Stimulated activated CD8-positive, alpha-beta memory T cell treated with anti-CD3 and anti-CD28 coated beads, Interleukin-15, amount 100 ng/mL, for 24 hours (primary cell): ENCODE measurements at places on chromosomes 2 and 18.

DNA sequence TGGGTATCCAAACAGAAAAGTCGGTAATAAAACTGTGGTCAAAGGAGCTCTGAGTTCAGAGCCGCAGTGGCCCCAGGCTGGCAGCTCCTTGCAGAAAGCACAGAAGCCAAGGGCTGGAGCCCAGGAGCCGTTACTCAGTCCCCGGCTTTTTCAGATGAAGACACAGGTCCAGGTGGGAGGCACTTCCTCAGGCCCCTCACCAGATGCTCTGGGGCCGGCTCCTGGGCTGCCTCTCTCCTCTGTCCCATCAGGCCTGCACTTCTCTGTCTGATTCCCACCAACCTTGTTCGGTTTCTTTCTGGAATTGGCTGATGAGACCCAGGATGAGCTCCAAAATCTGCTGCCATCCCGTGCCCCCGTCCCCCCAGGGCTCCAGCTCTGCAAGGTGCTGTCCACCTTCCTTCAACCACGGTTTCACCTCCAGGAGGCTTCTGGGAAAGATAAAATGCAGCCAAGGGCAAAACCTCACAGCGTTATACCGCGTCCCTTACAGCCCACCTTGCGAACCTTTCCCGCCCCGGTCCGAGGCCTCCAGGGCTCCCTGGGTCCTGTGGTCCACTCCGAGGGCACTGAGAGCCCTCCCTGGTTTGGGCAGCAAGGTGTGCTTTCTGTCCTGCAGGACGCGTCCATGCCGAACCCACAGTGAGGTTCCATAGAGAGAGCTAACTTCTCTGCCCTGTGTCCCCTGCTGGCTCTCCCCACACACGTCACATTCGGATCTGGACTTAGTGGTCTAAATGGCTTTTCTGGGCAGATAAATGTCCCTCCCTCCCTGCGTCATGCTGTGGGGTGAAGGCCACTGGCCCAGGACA is 102.9 kb downstream of the TPO start:
- DNase-seq: no peak

GRCh38 chr18:60534538-60534937 is 162.0 kb upstream of the MC4R start:
- DNase-seq: no peak

GRCh38 chr2:61421611-61422010 is 49.3 kb downstream of the USP34 start:
- DNase-seq: no peak

GRCh38 chr2:39266139-39266805 is 22.5 kb upstream of the CDKL4 start:
- DNase-seq: no peak

- DNase-seq: no peak
These were observed 187.7 kb upstream of the CXCR4 start for GRCh38 chr2:136305517-136306192.

DNA sequence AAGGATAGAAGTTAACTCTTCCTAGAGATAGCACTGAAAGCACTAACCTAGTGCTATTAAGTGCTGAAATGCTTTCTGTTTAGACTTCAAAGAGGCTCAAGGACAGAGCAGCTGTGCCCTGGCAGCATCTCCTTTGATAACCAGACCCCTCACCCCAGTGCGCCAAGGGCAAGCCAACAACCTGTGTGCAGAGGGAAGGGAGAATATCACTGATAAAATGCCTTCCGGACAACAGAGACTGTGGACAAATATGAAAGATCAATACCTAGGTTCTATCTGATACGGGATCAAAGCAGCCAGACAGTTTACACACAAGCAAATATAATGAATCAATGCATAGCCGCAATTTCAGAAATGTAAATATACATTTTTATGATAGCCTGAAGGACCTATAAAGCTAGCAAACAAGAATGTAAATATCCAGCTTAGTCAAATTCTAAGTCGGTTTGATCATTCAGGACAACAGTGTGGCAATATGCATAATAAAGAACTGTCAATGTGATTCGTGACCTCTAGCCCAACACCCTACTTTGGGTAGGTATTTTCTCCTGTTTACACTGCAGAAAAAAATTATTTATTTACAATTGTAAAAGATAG is 91.8 kb upstream of the RFX8 start:
- no peak for DNase-seq

- DNase-seq: no peak
These were observed 413.8 kb upstream of the MEX3C start for GRCh38 chr18:51611326-51611725.

DNA sequence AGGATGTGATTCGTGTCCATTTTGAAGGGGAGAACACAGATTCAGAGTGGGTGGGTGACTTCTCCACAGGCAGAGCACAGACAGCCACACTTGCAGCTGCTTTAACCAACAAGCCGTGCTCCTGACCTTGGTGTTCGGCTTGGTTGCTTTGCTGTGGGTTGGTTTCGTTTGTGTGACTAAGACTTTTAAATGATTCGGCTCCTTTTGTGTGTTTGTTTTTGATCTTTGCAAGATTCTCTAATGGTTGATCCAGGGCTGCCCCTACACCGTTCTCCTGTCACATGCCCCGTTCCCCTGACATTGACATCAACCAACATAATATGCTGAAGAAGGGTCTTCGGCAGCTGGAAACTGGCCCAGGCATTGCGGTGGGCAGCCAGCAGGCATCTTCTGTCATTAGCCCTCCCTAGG is 95.9 kb upstream of the MBOAT2 start:
- no peak for DNase-seq

DNA sequence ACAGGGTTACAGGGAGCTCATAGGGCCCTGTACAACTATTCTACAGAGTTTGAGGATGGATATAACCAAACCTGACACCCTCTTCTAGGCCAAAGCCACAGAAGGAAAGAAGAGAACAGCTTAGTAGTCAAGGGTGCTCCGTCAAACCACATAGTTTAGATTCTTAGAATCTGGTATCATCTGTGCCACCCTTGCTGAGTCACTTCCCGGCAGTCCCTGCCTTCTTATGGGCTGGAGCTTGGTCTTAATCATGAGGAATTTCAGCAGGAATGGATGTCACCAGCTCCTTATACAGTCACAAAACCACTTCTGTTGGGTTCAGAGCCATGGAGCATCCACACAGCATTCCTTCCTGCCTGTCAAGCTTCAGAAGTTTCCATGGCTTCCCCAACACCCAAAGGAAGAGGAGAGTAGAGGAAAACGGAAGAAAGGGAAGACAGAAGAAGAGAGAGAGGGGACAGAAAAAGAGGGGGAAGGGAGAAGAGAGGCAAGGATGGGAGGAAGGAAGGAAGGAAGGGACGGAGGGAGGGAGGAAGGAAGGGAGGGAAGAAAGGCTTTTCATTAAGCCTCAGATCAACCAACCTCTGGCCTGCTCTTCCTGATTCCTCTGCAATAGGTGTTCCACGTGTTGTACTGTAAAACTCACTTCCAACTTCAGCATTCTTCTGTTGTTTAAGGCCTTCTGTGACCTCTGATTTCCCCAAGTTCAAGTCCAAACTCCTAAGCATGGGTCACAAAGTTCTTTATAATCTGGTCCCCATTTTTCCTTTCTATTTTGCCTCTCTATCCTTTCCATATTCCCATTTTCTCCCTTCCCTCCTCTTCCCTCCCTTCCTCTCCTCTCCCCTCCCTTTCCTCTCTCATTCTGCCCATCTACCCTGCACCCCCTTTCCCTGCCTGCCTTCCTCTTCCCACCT is 246.1 kb upstream of the TNP1 start:
- DNase-seq: no peak

DNA sequence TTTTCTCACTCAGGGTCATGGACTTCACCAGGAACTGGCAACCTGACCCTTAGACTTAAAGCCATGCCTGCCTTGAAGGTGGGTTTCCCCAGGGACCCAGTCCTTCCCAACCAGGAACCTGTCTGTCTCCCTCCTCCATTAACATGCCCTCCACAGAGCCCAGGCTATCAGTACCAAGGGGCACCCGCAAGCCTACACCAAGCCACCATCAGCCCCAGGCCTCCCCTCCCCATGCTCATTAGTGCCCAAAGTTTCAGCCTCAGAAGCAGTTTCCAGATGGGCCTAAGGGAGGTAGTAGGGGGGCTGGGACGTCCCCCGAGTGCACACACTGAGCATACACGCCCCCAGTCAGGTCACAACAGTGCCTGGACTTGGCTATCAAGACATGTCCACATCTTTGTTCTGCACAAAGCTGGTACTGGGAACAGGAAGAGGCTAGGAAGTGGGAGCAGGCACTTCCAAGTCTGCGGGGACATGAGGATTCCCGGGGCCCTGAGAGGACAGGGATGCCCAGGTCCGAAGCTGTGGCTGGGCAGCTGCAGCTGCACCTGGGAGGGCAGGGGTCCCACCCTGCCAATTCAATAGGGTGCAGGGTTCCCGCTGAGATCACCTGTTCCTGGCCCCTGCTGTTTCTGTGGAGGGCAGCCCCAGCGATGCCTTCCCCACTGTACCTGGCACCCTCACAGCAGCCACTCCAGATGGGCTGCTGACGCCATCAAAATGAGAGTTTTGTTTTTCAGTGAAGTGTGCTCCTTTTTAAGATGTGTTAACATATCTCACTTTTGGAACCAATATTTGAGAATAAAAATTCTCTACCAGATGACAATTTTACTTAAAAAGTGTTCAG is 731.4 kb downstream of the NR4A2 start:
- DNase-seq: no peak

DNA sequence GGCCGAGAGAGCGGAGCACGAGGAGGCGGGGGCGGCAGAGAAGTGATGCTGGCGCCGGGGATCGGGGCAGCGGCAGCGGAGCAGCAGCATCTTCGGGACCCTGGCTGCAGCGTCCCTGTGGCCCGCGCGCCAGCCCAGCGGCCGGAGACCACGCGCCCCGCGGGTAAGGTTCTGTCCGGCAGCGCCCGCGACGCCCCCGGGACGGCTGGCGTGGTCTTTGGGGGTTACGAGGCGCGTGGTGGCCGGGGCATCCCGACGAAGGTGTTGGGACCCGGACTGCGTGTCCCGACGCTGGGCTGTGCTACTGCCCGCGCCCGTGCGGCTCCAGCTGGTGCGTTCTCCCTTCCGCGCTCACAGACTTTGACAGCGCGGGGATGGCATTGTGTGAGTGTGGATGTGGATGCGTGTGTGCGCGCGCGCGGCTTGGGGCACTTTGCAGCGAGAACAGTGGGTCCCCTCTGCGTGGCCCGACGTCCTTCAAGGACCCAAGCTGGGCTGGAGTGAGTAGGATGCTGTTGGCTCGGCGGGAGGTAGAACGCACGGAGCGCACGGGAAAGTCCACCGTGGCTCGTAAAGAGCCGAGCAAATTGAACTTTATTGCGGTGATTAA is 405.0 kb downstream of the XIRP2 start:
- DNase-seq: no peak

DNA sequence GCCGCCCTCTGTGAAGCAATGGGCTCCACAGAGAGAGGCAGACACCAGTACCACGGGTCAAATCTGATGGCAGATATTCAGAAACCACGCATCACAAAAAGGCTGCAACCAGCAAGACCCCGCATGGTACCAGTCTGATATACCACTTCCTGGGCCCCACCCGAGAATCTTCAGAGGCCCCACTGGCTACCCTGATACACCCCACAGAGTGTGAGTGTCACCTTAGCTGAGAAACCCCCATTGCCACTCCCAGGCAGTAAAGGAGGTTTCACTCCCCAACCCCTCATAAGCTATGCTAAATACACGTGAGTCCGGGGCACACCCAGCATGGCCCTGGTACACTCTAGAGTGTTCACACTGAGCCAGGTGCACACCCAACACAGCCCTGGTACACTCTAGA is 160.0 kb downstream of the EIPR1 start:
- DNase-seq: no peak

DNA sequence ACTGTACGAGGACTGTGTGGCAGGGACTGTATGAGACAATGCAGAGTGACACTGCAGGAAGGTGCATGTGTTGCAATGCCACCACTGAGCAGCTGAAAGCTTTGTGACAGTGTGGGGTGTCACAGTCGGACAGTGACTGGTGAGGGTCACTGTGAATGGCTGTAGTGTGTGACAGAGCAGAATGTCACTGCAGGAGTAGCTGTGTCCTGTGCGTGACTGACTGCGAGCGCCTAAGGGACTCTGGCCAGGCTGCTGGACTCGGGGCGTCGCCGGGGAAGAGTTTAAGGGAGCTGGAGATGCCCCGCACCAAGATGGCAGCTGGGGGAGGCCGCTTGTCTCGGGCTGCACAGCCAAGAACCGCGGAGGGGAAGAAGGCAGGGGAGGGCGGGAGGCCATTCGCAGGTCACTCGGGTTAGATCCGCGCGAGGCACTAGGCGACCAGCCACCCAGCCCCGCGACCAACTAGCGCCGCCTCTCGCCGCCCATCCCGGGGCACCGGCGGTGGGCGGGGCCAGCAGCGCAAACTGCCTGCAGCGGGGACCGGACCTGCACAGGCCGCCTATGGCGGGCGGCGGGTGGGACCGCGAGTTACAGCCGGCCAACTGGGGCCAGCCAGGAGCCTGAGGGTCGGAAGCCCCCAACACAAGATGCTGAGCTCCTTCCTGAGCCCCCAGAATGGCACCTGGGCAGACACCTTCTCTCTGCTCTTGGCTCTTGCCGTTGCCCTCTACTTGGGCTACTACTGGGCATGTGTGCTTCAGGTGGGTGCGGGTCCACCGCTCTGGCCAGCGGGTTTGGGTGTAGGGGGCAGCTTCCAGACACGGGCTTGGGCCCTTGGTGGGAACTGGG is at the start of gene ABHD1:
Gene ABHD1 (plus strand): TSS at position 514 of the 849 bp plus-strand sequence. CDS start 134 bp downstream, at position 648.
- peak; percentile 37 for DNase-seq

DNA sequence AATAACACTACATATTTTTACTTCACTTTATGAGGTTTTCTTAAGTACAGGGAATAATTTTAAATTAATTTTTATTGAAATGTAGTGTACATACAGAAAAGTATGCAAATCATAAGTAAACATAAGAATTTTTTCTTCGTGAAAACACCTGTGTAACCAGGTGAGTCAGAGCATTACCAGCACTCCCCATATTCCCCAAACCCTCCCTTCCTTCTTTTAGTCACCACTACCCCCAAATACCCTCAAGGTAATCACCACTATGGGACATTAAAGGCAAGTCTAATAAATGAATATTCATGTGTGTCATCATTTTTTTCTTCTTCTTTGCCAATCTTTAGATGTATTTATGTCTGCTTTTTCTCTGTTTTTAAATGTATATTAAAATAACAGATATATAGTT is 139.9 kb upstream of the LTBP1 start:
- DNase-seq: no peak

- no peak for DNase-seq
These were observed 53.1 kb downstream of the SLC39A10 start for GRCh38 chr2:195709901-195710806.

DNA sequence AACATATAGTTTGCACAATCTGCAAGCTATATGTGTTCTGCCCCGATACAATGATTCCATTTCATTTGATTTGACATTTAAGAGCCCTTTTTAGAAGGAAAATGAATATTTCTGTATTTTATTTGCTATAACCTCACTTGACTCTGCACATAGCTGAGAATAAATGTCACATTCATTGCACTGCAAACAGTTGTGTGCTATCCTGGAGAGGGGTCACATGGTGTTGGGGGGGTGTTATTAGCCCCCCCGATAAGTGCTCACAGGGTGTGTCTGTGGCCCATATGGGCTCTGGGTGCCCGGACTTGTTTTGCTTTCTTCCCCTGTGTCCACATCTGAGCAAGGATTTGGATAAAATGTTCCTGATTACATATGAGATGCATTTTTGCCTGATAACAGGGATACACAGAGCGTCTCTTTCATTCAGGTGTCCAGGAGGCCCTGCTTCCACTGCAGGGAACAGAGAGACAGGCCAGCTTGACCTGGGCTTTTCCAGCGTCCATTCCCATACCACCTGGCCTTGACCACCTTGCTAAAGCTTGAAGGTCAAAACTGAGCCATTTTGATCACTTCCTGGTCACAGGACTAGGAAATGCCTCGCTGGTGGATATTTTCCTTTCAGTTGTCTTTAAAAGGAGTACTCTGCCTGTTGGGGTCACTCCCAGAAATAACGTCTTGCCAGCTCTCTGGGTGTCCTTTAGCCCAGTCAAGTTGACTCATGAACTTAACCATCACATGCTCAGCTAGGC is 38.4 kb upstream of the ID2 start:
- DNase-seq: no peak
